ENCODE measurements at places on chromosomes 7 and 10.
A peak's percentile ranks its signal among the peaks of the same experiment; 100 is the strongest.

- DNase-seq = peak; percentile 4
Measured at GRCh38 chr10:122884166-122884565, 4.8 kb upstream of the FAM24B start.

DNA sequence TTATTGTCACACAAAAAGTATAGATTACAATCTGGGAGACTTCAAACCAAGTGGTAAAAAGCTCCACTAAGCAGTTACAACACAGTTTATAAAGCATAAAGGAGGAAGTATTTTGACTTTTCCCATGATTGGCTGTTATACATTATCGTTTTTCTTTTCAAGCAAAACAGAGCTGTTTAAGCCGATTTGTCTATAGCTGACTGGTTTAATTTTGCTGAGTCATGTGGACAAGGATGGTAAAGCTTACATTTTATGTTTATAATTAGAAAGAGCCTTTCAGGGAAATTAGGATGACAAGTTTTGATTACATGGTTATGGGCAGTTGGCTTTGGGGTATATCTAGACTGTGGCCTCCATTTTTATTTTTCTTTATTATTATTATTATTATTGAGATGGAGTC is 152.5 kb upstream of the STK17A start:
- peak; percentile 5 for DNase-seq

DNA sequence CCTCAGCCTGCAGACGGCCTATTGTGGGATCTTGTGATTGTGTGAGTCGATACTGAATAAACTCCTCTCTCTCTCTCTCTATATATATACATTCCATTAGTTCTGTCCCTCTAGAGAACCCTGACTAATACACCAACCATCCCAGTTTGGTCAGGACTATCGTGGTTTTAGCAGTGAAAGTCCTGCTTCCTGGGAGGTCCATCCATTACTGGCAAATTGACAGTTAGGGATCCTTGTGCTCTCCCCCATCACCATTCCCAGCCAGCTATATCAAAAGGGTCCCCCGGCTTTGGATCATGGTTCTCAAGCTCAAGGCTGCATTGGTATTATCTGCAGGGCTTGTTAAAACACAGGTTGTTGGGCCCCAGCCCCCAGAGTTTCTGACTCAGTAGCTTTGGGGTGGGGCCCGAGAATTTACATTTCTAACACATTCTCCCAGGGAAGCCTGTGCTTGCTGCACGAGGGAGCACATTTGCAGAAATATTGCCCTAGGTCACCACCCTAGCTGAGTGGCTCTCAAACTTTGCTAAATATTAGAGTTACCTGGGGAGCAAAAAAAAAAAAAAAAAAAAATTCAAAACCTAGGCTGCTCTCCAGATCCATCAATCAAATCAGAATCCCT is 899.1 kb upstream of the AUTS2 start:
- DNase-seq = no peak

DNA sequence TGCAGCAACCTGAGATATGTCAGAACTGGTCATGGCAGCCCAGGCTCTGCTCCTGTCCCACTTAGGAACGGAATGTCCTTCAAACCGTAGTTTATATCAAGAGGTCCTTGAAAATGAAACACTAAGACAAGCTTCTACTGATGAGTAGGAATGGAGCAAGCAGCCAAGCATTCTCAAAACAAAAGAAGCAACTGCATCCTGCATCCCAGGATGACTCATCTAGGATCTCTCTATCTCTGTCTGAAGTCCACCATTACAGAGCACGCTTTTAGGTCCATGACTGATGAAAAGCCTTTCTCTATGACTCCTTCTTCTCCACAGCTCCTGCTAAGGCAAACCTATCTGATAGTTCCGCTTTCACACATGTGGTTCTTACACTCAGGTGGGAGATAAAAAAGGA is 16.3 kb downstream of the MBL2 start:
- DNase-seq = no peak

- DNase-seq = no peak
Measured at GRCh38 chr10:132512693-132513345, 24.8 kb upstream of the INPP5A start.

DNA sequence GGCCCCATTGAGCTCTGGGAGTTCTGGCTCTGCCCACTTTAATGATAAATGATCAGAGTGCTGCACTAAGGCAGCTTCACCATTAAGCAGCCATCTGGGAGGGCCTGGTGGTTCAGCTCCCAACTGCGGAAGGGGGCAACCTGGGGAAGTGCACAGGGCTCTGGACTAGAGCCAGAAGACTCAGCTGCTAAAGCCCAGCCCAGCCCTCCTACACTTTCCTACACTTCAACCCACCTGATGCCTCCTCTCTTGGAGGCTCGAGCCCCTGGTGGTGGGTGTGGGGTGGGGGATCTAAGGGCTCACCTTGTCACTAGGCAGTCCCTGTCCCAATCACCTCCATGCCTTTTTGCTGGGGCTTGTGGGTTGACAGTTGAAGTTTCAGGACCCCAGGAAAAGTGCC is 60.6 kb upstream of the ANTXRL start:
- DNase-seq = no peak
